Activated T-cell treated with anti-CD3 and anti-CD28 coated beads for 4 hours (primary cell): ENCODE measurements at places on chromosomes 12 and 14.

DNA sequence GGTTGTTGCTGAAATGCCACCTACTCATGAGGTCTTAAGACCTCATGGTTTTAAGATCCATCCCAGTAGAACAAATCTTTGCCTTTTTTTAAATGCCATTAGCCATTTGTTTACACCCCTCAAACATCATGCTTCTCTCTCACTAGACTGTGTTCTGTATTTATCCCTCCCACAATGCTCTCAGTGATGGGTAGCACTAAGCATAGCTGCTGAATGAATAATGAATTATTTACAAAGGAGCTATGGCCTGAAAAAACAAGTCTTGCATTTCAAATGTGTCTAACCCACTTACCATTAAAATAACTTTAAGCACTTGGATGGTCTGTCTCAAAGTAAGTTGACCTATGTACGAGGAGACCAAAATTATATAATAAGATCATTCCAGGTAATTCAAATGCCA, 334.5 kb downstream of the PAWR start:
- no peak for DNase-seq

GRCh38 chr12:114409852-114410600, 4.1 kb upstream of the TBX5 start:
- no peak for DNase-seq

DNA sequence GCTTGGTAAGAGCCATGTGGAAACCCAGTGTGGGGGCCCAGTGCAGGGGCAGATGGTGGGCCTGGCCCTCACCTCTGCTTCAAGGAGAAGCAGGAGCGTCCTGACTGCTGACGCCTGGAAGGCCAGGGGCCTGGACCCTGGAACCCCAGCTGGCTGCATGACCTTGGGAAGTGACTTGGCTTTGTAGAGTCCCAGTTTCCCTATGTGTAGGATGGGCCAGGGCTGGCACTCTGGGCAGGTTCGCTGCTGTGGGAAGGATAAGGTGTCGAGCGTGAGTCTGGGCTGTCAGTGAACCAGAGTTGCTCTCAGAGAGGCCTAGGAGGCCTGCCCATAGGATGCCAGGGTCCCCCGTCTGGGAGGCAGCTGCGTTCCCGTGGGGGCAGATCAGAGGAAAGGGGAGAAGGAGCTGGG, 43.2 kb downstream of the TRAFD1 start:
- no peak for DNase-seq

DNA sequence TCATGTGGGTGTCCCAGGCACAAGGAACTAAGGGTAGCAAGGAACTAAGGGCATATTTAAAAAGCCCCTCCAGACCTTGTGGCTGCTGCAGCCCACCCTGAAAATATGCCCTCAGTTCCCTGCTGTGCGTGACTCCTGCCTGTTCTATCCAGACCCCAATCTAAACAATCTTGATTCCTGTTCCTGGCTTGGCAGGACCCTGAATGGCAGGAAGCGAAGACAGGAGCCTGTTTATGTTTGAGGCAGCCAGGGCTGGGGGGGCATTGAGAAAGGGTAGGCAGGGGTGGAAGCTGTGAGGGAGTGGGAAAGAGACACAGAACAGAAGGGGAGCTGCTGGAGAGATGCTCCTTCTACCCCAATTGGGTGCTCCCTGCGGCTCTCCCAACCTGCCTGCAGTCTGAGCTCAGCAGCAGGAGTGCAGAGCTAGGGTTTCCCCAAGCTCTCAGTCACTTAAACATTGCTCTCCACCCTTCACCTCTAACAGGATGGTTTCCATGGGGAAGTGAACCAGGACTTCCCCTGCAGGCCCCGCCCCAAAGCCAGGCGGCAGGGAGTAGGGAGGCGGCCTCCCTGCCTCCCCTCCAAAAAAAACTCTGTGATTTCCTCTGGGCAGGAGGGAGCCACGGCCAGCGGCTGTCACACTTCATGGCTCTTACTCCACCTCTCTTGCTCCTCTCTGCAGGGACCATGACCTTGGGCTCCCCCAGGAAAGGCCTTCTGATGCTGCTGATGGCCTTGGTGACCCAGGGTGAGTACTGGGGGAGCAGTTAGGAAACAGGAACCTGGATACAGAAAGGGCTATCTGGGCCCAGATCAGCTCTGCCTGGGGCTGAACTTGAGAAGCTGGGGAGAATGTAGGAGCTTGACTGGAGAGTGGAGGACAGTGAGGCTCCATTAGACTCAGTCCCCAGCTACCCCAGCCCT, 4.7 kb downstream of the ACVRL1 start:
- no peak for DNase-seq

DNA sequence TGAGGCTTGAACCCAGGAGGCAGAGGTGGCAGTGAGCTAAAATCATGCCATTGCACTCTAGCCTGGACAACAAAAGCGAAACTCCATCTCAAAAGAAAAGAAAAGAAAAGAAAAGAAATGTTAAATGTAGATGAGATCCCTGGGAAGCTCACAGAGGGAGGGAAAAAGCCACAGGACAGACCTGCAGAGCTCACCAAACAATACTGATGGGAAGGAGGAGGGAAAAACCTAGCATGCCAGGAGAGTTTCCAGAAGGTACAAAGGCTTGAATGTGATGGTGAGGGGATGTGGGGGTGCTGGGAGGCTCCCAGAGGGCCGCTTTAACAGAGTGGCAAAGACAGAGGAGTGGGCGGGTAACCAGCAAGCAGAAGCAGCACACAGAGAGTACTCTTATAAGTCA, 72.3 kb downstream of the PTPN21 start:
- no peak for DNase-seq

- DNase-seq: no peak
Measured at GRCh38 chr14:94320243-94320642, 2.9 kb downstream of the SERPINA6 start.

GRCh38 chr12:81010641-81011040, 67.2 kb upstream of the ACSS3 start:
- no peak for DNase-seq
